Neural crest cell (in vitro differentiated cells): ENCODE measurements at places on chromosomes 7 and 10. TPM values are rescaled to one million over a fixed set of nuclear protein-coding genes. Genes with fewer than 3 reads are reported as not detected.

ABCA13 gene
- total RNA-seq = 0.75 and 0.89 TPM in 2 replicates

AGR2 gene
- total RNA-seq = not detected in 2 replicates

ELFN1 gene
- 8.5 and 9.4 TPM in 2 replicates for total RNA-seq

CCL26 gene
- not detected in 2 replicates for total RNA-seq

CNOT4 gene
- total RNA-seq = 27.6 and 31.1 TPM in 2 replicates

NPTX2 gene
- total RNA-seq = 15.9 and 16.3 TPM in 2 replicates

KCNH2 gene
- 10.7 and 12.4 TPM in 2 replicates for total RNA-seq

DNA sequence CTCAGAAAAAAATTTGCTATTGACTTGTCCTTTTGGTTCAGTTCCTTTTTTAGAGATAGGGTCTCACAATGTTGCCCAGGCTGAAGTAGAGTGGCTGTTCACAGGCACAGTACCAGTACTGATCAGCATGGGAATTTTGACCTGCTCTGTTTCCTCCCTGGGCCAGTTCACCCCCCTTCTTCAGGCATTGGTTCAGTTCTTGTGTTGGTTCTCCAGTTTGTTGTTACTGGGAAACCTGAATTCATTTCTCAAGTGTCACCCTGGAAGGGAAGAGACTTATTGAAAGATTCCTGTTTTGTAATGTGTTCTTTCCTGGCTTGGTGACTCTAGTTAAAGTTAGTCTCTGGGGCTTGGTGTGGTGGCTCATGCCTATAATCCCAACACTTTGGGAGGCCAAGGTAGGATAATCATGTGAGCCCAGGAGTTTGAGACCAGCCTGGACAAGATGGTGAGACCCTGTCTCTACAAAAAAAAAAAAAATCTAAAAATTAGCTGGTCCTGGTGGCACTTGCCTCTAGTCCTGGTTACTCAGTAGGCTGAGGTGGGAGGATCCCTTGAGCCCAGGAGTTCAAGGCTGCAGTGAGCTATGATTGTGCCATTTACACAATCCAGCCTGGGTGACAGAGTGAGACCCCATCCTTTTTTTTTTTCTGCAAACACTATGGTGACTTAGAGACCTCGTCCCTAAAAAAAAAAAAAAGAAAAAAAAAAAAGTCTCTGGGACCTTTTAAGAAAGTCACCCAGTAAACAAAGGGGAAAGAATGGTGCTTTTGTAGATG is 52.7 kb downstream of the CNNM2 start:
- no peak for DNase-seq

- no peak for DNase-seq
Observed at GRCh38 chr10:6958254-6958653, 378.2 kb upstream of the PRKCQ start.

DNA sequence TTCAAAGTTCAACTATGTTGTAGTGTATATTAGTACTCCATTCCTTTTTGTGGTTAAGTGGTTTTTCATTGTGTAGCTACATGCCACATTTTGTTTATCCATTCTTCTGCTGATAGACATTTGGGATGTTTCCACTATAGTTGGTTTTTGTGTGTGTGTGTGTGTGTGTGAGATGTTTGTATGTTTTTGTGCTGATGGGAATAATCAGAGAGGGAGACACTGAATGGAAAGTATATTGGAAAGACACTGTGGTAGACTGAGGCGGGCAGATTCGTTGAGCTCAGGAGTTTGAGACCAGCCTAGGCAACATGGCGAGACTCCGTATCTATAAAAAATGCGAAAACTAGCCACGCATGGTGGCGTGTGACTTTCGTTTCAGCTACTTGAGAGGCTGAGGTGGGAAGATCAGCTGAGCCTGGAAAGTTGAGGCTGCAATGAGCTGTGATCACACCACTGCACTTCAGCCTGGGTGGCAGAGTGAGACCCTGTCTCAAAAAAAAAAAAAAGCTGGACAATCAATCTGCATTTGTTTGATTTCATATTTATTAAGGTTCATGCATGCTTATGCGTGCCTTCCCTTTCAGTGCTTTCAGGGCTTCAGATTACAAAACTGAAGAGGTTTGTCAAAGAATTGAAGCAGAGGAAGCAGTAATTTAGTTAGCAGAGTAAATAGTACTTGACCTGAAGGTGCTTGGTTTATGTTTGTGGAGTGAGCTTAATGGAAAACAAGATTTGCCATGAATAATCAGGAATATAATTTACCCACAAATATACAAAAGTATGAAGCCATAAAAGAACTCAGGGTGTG is 14.7 kb downstream of the SEC24C start:
- DNase-seq = no peak

GRCh38 chr10:102384053-102384452 is 11.5 kb upstream of the NFKB2 start:
- no peak for DNase-seq

GRCh38 chr7:21966271-21966670 is 20.6 kb upstream of the CDCA7L start:
- no peak for DNase-seq

- DNase-seq = no peak
Observed at GRCh38 chr7:115475761-115476385, 554.0 kb downstream of the MDFIC start.

DNA sequence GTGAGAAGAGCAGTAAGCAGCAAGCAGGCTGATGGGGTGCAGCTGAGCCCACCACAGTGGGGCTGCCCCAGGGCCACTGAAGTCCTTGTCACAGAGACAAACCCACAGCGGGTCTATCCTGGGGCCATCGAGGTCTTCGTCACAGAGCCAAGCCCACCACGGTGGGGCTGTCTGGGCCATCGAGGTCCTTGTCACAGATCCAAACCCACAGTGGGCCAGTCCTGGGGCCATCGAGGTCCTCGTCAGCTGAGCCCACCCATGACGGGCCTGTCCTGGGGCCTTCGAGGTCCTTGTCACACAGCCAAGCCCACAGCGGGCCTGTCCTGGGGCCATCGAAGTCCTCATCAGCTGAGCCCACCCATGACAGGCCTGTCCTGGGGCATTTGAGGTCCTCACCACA is 549.9 kb downstream of the DNAJB6 start:
- no peak for DNase-seq

DNA sequence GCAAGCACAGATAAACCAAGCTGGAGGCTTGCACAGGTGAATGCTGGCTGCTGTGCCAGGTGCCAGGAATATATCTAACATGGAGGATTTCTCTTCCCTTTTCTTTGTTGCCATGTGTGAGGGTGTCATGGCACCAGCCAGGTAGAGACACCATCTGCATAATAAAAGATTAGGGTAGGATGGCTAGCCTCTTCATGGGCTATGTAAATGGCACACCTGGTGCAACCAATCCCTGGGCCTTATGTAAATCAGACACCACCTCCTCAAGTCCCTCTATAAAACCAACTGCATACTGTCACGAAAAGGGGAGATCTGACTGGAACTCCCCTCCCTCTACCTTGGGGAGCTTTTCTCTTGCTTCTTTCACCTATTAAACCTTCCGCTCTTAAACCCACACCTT is 322.5 kb upstream of the POM121L12 start:
- no peak for DNase-seq

GRCh38 chr10:11010582-11010981 is 7.1 kb upstream of the CELF2 start:
- DNase-seq = no peak

DNA sequence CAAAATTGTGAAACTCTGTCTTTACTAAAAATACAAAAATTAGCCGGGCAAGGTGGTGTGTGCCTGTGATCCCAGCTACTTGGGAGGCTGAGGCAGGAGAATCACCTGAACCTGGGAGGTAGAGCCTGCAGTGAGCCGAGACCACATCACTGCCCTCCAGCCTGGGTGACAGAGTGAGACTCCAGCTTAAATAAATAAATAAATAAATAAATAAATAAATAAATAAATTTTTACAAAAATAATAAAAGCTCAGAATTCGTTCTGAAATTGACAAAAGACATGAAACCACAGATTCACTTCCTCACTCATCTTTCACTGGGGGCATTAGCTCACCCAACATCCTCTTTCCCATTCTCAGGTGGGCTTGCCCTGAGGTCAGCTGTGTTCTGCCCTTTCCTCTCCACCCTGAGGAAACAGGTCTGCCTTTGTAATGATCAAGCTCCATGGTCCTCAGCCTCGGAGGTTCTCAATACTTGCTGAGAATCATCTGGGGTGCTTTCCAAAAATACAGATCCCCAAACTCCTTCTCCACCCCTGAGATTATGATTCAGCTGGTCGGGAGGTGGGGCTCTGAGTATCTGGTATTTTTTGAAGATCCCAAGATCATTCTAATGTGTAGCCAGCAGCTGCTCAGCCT is 29.2 kb upstream of the APBB1IP start:
- no peak for DNase-seq

DNA sequence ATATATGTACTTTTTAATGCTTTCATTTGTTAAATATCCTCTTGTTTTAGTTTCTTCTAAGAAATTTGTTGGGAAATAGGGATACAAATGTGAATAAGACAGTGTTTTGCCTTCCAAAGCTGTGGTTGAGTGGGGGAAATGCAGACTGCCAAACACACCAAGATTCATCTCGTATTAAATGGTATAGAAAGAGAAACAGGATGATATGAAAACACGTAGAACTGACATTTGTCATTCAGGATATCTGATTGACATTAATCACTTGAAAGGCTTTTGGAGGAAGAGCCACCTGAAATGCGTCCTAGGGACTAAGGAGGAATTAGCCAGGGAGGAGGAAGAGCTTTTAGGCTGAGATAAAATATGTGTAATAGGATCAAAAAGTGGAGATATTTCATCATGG is 287.4 kb upstream of the SEMA3C start:
- DNase-seq = no peak

DNA sequence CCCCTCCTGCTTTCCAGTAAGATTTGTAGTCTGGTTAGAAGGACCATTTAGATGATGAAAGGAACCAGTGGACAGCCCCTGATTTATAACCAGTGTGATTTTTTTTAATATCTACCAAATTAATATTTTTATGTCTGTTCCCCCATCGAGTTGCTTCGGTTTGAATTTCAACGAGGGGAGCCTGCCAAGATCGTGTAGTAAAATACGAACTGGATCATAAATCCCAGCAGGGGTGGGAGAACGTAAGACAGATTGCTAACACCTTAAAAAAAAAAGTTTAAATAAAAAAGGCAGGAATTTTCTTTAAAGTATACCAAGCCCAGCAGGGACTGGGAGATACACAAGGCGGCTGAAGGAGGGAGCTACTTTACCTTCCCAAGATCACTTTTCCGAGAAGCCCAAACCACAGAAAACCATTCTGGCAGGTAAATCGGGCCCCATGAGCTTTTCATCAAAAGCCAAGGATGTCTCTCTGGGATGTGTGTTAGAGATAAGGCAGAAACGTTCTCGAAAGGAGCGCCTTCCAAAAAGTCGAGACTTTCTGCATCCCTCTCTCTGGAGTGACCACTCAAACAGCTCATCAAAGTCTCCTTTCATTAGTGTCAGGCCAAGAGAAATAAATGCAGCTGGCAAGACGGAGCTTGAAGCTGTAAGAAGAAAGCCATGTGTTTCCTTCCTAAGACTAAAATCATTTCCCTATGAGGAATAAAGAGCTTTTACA is 270.5 kb upstream of the NFE2L3 start:
- no peak for DNase-seq

DNA sequence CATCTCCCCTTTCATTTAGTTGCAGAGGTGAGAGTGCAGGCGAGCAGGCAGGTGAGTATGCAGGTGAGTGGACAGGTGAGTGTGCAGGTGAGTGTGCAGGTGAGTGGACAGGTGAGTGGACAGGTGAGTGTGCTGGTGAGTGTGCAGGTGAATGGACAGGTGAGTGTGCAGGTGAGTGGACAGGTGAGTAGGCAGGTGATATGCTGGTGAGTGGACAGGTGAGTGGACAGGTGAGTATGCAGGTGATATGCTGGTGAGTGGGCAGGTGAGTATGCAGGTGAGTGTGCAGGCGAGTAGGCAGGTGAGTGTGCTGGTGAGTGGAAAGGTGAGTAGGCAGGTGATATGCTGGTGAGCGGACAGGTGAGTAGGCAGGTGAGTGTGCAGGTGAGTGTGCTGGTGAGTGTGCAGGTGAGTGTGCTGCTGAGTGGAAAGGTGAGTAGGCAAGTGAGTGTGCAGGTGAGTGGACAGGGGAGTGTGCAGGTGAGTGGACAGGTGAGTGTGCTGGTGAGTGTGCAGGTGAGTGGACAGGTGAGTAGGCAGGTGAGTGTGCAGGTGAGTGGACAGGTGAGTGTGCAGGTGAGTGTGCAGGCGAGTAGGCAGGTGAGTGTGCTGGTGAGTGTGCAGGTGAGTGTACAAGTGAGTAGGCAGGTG is 165.6 kb downstream of the ADARB2 start:
- no peak for DNase-seq

- no peak for DNase-seq
Observed at GRCh38 chr10:32207544-32207943, 139.4 kb downstream of the EPC1 start.

GRCh38 chr7:63925262-63925625 is 73.4 kb upstream of the ZNF722 start:
- DNase-seq = no peak

DNA sequence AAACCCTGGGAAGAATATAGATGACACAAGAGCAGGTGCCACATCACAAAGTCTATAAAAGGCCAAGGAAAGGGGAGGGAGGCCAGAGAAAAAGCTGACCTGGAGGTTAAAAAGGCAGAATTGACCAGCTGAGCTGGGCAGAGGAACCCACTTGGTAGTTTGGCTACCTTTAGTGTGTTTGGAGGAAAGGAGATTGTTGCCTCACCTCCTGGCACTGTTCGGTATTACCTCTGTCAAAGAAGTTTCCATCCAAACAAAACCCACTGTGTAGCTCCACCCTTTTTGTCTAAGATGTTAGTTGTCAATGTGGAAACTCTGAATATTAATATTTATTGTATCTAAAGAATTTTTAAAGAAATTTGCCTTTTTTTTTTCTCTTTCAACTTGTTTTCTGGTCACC is 23.4 kb downstream of the ENTPD7 start:
- no peak for DNase-seq

DNA sequence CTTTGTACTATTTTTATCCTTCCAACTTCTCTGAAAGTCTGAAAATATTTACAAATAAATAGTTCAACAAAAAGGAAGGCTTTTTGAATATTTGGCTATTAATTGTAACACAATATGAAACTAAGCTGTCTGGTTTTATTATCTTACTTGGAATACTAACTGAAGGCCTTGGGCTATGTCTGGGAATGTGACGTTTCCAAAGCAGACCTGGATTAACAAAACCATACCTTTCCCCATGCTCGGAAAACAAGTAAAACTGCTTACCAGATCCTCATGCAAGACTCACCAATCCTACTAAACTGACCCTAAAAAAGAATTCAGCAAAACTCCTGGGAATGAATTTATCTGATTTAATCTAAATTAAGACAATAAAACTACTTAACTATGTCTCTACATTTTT is 116.4 kb downstream of the ATE1 start:
- DNase-seq = no peak

- DNase-seq = no peak
Observed at GRCh38 chr7:112296432-112296831, 89.9 kb downstream of the ZNF277 start.

GRCh38 chr10:116992183-116992582 is 12.8 kb downstream of the SHTN1 start:
- no peak for DNase-seq
